NT2/D1 (cell line): ENCODE measurements at places on chromosomes 5 and 9.

- DNase-seq = no peak
These were observed 933 bp downstream of the NEK6 start for GRCh38 chr9:124258607-124259157.

- DNase-seq = no peak
These were observed 346.3 kb downstream of the ENC1 start for GRCh38 chr5:74294231-74294705.

- DNase-seq = no peak
These were observed 5.2 kb upstream of the ARRDC3 start for GRCh38 chr5:91388362-91388761.

DNA sequence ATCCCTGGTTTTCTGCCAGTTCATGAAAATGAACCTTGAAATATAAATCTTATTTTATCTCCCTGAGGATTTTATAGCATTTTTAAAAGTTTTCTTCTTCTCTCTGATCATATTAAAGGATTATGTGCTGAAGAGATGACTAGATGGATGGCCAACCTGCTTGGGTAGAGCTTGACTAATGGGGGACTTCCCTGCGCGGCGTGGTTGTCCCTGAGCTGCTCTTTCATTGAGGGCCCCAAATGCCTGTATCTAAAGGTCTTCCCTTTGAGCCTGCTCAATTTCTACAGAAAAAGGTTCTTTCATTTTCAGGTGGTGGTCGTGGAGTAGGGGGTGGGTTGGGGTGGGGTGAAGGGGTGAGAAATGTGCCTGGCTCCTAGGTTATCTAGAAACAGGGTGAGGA, 20.5 kb upstream of the CDKN2AIPNL start:
- no peak for DNase-seq

GRCh38 chr5:143078313-143078712, 308.1 kb downstream of the ARHGAP26 start:
- DNase-seq = no peak

DNA sequence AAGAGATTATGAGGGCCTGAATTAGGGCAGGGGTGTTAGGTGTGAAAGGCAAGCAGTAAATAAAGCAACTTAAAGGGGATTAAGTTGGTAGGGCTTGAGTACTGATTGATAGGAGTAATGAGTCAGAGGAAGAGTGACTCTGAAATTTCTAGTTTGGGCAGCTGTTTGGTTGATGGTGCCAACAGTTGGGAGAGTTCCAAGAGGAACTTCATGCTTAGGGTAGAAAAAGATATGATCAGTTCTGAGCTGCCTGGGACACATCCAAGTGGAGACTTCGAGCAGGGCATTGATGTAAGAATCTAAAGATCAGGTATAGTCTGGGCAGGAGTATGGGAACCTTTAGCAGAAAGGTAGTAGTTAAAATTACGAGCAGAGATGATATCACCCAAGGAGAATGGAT, 10.2 kb downstream of the MAMDC2 start:
- DNase-seq = no peak
